ENCODE measurements at places on chromosomes 7 and 10.

DNA sequence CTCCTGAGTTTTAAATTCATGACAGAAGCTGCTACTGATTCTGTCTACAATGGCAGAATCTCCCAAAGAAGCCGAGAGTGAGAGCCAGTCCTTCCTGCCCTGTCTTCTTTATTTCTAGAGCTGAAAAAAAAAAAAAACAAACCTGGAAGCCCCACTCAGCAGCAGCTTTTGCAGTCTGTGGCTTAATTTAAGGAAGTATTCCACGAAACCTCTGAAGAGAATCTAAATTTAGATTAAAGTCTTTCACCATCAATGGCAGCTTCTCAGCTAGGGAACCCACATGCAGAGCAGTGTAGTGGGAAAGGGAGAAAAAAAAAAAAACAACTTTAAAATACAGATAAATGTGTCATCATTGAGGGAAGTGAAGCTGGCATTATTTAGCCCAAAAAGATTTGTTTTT lies 23.4 kb downstream of the SMURF1 start:
- DNase-seq, result no peak

- no peak for DNase-seq
Measured at GRCh38 chr7:159130199-159130775, 14.4 kb downstream of the VIPR2 start.

DNA sequence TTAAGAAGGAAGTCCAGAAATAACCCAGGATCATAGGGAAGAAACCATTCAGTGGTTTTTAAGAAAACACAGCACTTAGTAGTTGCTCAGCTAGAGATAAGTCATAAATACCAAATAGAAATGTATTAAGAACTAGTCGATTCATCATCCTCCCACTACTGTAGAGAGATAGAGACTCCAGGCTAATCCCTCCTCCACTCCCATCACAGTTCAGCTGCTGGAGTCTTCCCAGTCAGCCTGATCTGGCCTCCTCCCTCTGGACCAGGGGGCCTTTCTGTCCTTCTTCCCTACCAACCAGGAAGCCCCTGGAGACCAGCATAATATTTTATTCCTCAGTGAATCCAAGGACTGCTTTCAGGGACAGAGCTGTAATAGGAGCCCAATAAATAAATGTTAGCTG lies 294.1 kb upstream of the YAE1 start:
- no peak for DNase-seq

- DNase-seq, result no peak
Measured at GRCh38 chr10:775245-776075, 86.0 kb upstream of the DIP2C start.

DNA sequence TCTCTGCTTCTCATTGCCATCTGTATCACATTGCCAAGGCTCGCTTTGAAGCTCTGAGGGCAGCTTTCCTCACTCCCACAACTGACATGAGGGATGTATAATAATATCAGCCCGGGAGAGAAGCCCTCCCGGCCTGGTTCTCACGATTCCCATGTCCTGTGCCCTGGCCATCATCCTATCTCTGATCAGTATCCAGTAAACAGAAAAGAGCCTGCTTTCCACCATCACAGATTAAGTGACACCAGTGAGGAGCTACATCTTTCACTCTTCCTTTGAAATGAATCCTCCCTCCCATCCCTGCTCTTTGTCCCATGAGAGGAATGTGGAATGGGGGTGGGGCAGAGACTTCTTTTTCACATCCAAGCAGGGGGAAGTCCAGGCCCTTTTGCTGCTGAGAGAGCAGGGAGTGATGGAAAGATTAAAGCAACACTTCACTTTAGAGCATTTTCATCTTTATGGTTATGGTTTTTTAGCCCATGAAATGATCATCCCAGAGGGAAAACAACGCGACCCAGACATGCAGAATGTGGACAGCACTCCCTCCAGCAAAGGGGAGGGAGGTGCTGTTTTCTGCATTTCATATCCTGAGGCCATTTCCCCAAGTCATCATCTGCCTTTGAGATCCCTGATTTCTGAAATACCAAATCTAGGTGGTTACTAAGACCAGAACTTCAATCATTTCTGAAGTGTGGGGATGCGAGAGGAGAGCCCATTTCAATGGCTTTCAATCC lies 84.6 kb upstream of the LYZL1 start:
- DNase-seq, result no peak

DNA sequence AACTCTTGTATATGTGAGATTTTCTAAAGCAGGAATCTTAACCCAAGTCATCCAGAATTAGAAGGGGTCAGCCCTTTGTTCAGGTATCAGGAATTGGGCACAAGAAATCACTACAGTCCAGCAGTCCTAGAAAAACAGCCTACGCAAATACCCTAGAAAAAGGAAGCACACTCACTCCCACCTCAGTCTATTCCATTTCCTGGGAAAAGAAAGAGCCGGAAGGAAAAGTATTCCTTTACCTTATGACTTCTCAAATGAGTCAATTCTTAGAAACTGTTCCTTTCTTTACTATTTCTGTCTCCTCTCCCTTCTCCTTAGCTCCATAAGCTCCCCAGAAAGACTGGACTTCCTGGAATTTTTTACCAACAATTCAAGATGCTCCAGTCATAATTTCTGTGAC lies 62.7 kb downstream of the DNAJC12 start:
- DNase-seq, result no peak

DNA sequence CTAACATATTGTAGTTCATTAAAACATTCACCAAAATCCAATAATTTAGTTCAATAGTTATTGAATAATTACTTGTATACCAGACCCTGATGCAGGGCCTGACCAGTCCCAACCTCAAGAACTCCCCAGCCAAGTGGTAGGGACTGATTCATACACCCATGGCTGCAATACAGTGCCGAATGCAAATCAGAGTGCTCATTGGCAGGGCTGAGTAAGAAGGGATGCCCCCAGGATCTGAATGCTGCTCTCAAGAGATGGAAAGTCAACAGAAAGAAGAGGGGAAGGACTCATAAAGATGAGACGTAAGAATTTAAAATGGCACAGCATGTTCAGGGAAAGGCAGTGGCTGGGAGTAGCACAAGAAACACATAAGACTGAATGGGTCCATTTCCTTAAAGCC lies 29.9 kb downstream of the ZNF438 start:
- no peak for DNase-seq

- peak; percentile 69 for DNase-seq
Measured at GRCh38 chr10:99620711-99621453, 643 bp upstream of the SLC25A28 start.

Data from activated T-helper 2 cell treated with anti-CD3 and anti-CD28 coated beads, Interferon-gamma antibody, Interleukin-2, Interleukin-4, amounts not matched to agents 10 μg/mL and 5 μg/mL and 100 μg/mL, durations not matched to agents 14 hours and 24 hours and 36 hours (primary cell).